ENCODE measurements at places on chromosomes 2 and 18. TPM values are rescaled to one million over a fixed set of nuclear protein-coding genes. Genes with fewer than 3 reads are reported as not detected.

Gene LOXHD1
- total RNA-seq: not detected

Gene IGFBP5
- total RNA-seq: 0.65 TPM

Gene RPRM
- not detected for total RNA-seq

Gene NEUROD1
- total RNA-seq: not detected

Gene EIPR1
- 34.3 TPM for total RNA-seq

Gene IL36A
- total RNA-seq: not detected

Gene COL4A3
- total RNA-seq: not detected

Measured in vein endothelial cell (primary cell).